ENCODE measurements at places on chromosomes 7 and 10.

GRCh38 chr7:142454862-142455261 is 197.0 kb upstream of the PRSS58 start:
- DNase-seq = no peak

DNA sequence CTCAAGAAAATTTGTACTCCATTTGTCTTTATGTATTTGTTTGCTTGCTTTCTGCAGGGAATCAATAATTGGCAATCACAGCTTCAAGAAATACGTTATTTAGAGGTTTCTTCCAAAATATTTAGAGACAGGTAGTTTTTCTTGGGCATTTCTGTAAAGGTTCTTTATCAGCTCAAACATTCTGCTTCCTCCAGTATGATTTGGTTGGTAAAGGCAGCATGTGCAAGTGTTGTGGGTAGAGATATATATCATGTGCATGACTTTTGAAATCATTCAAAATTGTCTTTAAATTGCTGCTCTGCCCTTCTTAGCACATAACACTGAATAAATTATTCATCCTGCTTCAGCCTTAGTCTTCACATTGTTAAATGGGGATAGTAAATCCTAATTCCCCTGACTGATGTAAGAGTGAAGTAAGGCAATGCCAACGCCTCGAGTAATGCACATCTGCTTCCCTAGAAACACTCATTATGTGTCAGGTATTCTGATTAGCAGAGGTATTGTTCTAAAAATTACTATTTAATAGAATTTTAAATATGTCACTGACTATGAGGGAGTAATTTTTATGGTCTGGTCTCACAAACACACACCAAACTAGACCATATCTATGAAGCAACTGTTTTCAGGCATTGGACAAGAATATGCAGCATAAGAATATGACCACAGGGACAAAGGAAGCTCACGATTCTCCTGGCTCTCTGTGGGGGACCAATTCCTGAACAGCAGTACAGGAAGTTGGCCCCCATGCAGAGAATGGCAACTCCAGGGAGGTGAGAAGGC is 77.3 kb upstream of the AKR1E2 start:
- DNase-seq = no peak

- DNase-seq = no peak
Observed at GRCh38 chr10:74052994-74053393, 55.1 kb downstream of the VCL start.

GRCh38 chr7:120997882-120998474 is 9.5 kb downstream of the CPED1 start:
- no peak for DNase-seq

DNA sequence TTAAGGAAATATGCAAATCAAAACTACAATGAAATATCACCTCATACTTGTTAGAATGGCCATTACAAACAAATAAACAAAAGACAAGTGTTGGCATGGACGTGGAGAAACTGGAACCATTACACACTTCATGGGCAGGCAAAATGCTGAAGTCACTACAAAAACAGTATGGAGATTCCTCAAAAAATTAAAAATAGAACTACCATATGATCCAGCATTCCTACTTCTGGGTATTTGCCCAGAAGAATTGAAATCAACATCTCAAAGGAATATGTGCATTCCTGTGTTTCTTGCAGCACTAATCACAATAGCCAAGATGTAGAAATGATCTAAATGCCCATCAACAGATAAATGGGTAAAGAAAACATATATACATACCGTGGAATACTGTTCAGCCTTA is 83.6 kb downstream of the NRCAM start:
- DNase-seq = no peak

- DNase-seq = no peak
Observed at GRCh38 chr10:50324680-50325393, 73.5 kb upstream of the ASAH2 start.

DNA sequence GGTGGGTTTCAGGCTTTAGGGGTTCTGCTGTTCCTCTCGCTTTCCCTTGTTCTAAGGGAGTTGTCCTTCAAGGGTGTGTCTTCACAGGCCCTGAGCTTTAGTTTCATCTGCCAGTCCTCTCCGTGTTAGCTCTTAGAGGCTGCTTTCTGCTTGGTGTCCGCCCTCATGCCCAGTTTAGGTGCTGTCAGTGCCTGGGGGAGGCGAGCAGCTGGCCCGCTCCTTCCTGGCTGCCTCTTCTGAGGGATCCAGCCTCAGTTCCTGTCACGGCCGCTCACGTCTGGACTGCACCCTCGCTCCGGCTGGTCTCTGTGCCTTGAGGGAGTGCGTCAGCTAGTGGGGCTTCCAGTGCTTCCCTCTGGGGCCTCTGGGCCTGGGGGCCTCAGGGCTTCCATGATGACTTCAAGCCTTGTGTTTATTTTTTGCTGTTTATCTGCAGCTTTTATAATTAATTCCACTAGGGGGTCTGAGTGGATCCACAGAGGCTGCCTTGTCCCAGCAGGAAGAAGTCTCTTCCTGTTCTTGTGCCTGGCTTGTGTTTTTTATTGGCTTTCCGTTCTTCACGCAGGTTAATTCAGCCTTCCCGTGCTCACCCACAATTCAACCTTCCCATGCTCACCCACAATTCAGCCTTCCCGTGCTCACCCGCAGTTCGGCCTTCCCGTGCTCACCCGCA is 33.0 kb downstream of the WDR37 start:
- DNase-seq = no peak

GRCh38 chr7:53744403-53744760 is 708.9 kb downstream of the POM121L12 start:
- DNase-seq = no peak

DNA sequence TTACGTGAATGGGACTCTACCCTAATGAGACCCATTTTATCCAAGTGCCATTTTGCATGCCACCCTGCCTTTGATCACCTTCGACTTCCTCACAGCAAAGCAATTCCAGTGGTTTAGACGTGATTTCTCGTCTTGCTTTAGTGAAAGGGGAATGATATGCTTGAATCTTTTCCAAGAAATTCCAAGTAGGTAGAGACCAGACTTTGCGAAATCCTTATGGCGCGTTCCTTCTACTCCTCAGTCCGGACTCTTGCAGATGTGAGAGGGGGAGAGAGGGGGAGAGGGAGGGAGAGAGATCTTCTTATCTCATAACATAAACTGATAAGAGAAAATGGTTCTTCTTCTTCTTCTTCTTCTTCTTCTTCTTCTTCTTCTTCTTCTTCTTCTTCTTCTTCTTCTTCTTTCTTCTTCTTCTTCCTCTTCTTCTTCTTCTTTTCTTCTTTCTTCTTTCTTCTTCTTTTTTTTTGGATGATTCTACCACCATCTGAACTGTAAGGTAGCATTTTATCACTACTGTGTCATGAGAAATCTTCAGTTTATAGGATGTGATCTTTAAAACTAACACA is 883 bp downstream of the SPAG6 start:
- DNase-seq = no peak

GRCh38 chr10:96201525-96201924 is 69.8 kb downstream of the BLNK start:
- no peak for DNase-seq

GRCh38 chr10:14372606-14373005 is 41.9 kb upstream of the FRMD4A start:
- no peak for DNase-seq

GRCh38 chr10:29228562-29228961 is 60.3 kb upstream of the LYZL1 start:
- no peak for DNase-seq

- no peak for DNase-seq
Observed at GRCh38 chr7:147774461-147774860, 816.1 kb upstream of the C7orf33 start.

GRCh38 chr7:107977048-107977447 is 25.9 kb downstream of the LAMB1 start:
- DNase-seq = no peak

GRCh38 chr7:33965183-33965744 is 59.9 kb downstream of the BMPER start:
- DNase-seq = no peak

DNA sequence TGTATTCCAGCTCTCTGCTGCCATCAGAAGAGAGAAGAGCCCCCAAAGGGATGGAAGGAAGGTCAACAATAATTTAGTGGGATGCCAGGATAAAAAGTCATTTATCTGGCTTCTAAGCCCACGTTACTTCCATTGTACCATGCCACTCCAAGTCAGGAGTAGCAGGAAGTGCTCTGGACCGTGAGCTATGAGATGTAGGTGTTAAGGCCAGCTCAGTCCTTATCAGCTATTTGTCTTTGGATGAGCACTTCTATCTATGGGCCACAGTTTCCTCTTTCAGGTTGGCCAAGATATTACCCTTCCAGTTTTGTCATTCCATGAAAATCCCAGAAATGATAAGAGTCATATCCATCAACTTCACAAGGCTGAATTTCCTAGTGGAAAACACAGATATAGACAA is 119.4 kb upstream of the CACUL1 start:
- no peak for DNase-seq

GRCh38 chr10:86601956-86602602 is 52.3 kb upstream of the OPN4 start:
- no peak for DNase-seq

DNA sequence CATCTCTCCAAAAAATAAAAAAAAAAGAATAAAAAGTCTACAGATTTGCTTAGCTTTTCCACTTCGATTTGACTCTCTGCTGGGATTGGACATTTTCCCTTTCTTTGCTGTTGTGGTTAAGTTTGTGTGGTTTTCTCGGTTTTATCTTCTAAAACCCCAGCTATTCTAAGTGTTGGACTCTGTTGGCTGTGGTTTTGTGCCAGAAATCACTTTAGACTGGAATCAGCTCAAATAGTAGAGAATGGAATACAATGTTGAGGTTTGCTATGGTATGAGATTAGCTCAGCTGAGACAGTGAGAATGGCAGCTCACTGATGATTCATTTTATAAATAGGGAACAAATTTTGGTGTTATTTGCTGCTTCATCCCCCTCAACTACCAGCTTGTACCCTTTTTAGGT is 116.0 kb downstream of the BUB3 start:
- DNase-seq = no peak

DNA sequence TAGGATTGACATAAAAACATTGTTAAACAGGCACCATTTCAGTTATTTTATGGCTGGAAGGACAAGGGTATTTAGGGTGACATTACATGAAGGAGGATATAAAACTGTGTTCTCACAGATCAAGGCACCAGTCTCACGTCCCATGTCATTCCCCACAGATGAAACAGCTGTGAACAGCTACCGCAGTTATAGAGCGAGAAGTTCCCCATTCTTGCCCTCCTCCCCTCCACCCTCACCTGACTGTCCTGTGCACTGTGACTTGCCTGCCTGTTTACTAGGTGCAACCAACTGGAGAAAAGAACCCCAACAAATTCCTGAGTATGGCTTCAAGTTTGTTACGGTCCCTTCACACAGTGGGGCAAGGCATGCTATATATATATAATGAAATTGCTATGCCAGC is 141.6 kb downstream of the SND1 start:
- no peak for DNase-seq

DNA sequence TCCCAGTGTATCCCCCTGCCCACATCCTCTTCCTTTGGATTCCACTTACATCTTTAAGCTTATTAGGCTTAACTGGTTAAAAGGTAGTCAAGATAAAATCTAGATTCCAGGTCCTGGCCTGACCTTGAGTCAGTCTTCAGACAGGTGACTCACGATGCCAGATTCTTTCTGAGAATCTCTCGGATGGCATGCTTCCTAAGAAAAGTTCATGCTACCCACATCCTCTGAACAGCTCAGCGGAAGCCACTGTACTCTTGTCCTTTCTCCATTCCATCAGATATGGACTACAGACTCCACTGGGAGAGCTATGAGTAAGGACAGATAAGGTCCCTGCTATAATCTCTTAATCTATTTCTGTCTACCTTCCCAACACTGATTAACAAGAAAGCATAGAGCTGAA is 43.4 kb downstream of the DNMBP start:
- no peak for DNase-seq

DNA sequence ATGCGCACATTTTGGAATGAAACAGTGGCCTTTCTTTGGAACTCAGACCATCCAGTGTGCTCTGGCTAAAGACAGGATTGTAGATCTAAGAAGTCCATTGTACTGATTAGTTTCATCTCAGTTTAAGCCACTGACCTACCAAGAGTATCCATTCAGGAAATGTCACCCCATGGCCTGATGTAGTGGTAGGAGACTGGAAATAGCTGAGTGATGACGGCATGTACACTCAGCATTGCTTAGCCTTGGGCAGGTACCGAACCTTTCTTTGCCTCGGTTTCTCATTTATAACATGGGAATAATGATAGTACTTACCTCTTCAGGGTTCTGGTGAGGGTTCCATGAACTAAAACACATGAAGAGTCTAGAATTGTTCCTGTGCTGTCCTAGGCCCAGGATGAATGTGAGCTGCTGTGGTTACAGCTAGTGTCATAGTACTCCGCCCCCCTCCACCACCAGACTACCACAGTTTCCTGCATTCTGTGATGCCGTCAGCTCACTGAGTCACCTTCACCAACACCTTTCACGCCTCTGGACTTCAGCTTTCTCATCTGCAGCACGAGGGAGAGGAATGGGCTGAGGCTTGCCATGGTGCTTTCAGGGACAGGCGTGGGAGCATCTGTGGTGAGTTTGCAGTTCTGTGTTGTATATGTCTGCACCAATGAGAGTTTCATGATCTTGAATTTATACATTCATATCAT is 484.0 kb upstream of the GALNT17 start:
- peak; percentile 56 for DNase-seq

- DNase-seq = no peak
Observed at GRCh38 chr7:94250987-94251386, 143.7 kb upstream of the COL1A2 start.

- no peak for DNase-seq
Observed at GRCh38 chr7:140592964-140593671, 47.5 kb downstream of the DENND2A start.

GRCh38 chr10:18455086-18455884 is 196.1 kb downstream of the NSUN6 start:
- no peak for DNase-seq

GRCh38 chr10:92405419-92405924 is 114.5 kb downstream of the MARCHF5 start:
- no peak for DNase-seq

- no peak for DNase-seq
Observed at GRCh38 chr7:132495936-132496335, 80.3 kb downstream of the PLXNA4 start.

DNA sequence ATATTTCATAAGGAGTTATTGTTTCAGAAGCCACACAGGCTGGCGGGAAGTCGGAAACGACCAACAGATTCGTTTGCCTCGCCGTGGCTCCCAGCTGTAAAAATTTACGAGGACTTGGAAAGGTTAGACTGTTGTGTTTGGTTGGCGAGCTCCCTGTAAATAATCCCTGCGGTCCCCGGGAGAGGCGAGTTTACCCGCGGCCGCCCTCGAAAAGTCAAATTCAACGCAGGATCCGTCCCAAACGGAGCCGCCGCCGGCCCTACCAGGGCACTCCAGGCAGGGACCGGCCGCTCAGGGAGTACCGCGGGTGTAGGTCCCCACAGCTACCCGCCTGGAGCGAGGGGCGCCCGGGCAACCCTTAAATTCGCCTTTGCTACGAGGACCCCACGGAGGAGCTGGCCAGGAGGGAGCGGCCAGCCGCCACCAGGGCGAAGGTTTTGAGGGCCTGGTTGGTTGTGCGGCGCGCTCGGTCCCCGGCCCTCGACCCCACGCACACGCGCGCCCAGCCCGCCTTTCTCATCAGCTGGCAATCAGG is 726 bp upstream of the HOXA9 start:
- DNase-seq = no peak

DNA sequence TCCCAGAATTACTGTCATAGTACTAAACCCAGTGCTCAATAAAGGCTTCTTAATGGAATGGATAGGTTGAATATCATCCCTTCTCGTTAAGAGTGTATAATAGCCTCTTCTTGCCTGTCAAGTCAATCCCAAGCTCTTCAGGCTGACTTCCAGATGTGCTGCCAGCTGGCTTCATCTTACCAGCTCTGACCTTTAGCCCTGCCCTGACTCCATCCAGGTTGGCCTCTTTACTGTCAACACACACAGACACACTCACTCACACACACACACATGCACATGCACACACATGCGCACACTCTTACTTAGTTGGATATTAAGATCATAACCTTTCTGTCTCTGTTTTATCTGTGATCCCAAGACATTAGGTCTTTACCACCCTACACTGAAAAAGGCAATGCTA is 49.1 kb downstream of the ASB4 start:
- DNase-seq = no peak
